Activated CD4-positive, alpha-beta T cell treated with anti-CD3 and anti-CD28 coated beads, Interleukin-2, amount 10 ng/mL, durations not matched to agents 24 days and 14 days (primary cell): ENCODE measurements at places on chromosomes 2 and 18. TPM values are rescaled to one million over a fixed set of nuclear protein-coding genes. Genes with fewer than 3 reads are reported as not detected.

DNA sequence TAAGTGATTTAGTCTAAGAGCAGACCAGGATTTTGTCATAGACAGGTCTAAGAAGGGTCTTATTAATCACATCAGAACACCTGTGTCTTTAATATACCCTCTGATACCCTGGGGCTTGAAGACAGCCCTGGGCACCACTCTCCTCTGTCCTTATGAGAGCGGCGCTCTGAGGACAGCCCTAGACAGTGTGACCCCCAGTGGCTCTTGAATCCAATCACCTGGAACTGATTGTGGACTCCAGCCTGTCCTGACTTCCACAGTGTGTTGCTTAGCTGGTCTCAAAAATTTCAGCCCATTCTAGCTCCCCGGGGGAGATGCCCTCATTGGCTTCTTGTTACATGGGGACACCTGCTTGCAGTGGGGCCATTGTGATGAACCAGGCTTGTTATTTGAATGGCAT is 195.8 kb upstream of the SMAD2 start:
- H3K36me3 ChIP-seq = no peaks in the 10 kb centered on the region
- no peak for DNase-seq
- H3K27me3 ChIP-seq = peaks cover 33% of the 10 kb centered on the region
- H3K27ac ChIP-seq = no peak overlapping the region

DNA sequence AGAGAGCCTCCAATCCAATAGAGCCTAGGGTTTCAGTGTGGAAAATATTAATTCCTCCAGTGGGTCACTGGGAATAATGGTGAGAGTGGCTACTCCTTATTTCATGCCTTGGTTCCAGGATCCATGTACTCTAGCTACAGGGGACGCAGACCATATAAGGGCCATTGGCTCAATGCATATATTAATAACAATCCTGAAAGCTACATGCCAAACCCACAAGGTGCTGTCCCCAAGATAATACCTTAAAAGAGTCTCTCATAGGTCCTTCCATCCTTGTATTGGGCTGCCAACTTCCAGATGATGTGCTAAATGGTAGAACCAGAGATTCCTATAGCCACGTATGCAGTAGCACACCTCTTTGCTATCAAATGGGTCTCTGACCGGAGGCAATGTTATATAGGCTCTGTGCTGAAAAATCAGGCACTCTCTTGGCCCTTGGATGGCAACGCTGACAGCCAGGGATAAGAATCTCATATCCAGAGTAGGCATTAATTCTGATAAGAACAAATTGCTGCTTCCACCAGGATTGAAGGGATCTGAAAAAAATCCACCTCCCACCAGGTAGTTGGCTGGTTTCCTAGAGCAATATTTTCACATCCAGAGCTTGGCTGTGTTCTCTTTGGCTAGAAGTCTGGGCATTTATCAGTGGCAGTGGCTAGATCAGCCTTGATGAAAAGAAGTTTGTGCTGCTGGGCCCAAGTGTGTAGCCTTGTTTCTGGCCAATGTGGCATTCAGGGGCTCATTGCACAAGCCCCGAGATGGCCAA is 218.1 kb upstream of the MGAT5 start:
- H3K4me3 ChIP-seq = no peak overlapping the region
- no peak for DNase-seq
- peaks cover 12% of the 10 kb centered on the region for H3K27me3 ChIP-seq
- H3K27ac ChIP-seq = no peak overlapping the region
- H3K36me3 ChIP-seq = no peaks in the 10 kb centered on the region

DNA sequence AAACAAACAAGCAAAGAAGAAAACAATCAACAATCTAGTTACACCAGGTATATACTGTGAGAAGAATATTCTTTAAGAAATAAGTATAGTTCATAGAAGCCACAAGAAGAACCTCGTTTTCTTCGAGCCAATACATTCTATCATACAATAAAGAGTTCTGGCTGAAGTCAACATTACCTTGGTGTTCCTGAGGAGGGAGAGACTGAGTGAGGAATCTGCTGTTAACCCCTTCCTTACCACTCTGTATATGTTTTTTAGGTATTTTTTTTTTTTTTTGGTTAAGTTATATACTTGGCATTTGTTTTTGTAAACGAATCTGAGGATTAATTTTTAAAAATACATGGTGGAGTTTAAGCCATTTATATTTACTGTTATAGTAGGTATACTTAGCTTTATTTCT is 412.5 kb downstream of the NUP35 start:
- no peak for DNase-seq
- no peak overlapping the region for H3K4me3 ChIP-seq
- H3K27me3 ChIP-seq = no peaks in the 10 kb centered on the region
- H3K4me1 ChIP-seq = no peaks in the 10 kb centered on the region
- H3K36me3 ChIP-seq = no peaks in the 10 kb centered on the region

DNA sequence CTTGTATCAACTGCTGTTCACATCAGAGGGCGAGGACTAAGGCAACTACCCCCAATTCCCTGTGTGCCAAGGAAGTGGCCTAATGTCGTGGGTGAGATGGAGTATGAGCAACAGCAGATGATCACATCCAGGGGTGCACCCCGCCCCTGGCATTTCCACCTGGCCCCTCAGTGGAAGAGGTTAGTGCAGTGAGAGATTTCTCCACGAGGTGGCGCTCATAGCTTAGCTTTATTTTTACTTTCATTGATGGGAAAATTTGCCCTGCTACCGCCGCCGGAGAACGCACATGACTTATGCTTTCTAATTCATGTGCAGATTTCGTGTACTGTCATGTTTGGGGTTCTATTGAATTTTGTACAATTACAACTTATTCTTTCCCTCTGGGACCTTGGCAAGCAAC is 470.6 kb upstream of the MEX3C start:
- no peaks in the 10 kb centered on the region for H3K27me3 ChIP-seq
- H3K27ac ChIP-seq = no peak overlapping the region
- peaks cover 2% of the 10 kb centered on the region for H3K4me1 ChIP-seq
- H3K4me3 ChIP-seq = no peak overlapping the region
- DNase-seq = peak; percentile 84

- no peaks in the 10 kb centered on the region for H3K4me1 ChIP-seq
- no peak overlapping the region for H3K4me3 ChIP-seq
- H3K27me3 ChIP-seq = peaks cover 7% of the 10 kb centered on the region
- H3K27ac ChIP-seq = no peak overlapping the region
- DNase-seq = no peak
Measured at GRCh38 chr2:127581050-127581345, 45.5 kb downstream of the MYO7B start.

- H3K27me3 ChIP-seq = peaks cover 6% of the 10 kb centered on the region
- H3K36me3 ChIP-seq = no peaks in the 10 kb centered on the region
- H3K27ac ChIP-seq = no peak overlapping the region
- DNase-seq = no peak
- H3K4me3 ChIP-seq = no peak overlapping the region
Measured at GRCh38 chr2:10269711-10270610, 32.7 kb upstream of the HPCAL1 start.

DNA sequence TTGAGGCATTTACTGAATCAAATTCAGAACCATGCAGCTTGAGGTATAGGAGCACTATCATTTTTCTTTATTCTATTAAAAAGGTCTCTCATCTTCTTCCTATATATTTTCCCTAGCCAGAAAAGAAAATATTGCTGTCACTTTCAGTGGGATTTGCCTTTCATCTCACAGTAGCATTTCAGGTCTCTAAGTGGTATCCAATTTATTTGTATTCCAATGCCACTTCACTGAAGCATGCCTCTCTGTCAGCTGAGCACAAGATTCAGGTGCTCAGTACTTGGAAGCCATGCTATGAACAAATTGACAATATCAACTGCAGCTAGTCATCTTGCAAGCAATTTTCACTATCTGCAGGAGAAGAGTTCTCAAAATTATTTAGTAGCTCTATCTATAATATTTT is 457.2 kb upstream of the SLC39A10 start:
- no peak overlapping the region for H3K4me3 ChIP-seq
- H3K4me1 ChIP-seq = peaks cover 13% of the 10 kb centered on the region
- H3K27me3 ChIP-seq = no peaks in the 10 kb centered on the region
- no peaks in the 10 kb centered on the region for H3K36me3 ChIP-seq

- H3K27ac ChIP-seq = no peak overlapping the region
- no peak for DNase-seq
- peaks cover 6% of the 10 kb centered on the region for H3K27me3 ChIP-seq
- peaks cover 9% of the 10 kb centered on the region for H3K4me1 ChIP-seq
Measured at GRCh38 chr2:64336171-64336570, 117.8 kb upstream of the LGALSL start.

GRCh38 chr2:201237486-201238123 is 22.7 kb upstream of the CASP8 start:
- peak overlapping the region; percentile 33 for H3K4me3 ChIP-seq
- H3K36me3 ChIP-seq = peaks cover 45% of the 10 kb centered on the region
- no peak for DNase-seq

GRCh38 chr18:21330122-21330701 is 88.2 kb downstream of the GREB1L start:
- H3K36me3 ChIP-seq = no peaks in the 10 kb centered on the region
- no peak overlapping the region for H3K4me3 ChIP-seq
- no peaks in the 10 kb centered on the region for H3K4me1 ChIP-seq
- H3K27me3 ChIP-seq = peaks cover 2% of the 10 kb centered on the region
- no peak for DNase-seq

The INPP5D gene
- total RNA-seq = 43.6 and 45.8 TPM in 2 replicates

The CHRND gene
- total RNA-seq = not detected in 2 replicates

The HOXD9 gene
- total RNA-seq = not detected in 2 replicates

The WDSUB1 gene
- 5.6 and 5.7 TPM in 2 replicates for total RNA-seq

The C2orf80 gene
- total RNA-seq = not detected in 2 replicates

The GMPPA gene
- total RNA-seq = 45.5 and 46.0 TPM in 2 replicates

The MEIS1 gene
- total RNA-seq = 0.31 TPM in 1 of 2 replicates, not detected in the other
